ENCODE measurements at places on chromosomes 16 and 17.

- peak; percentile 31 for DNase-seq
These were observed at the start of gene CD79B for GRCh38 chr17:63931981-63932561. TSS of gene CD79B (minus strand) at chr17:63932331. CDS start at chr17:63932261, 70 bp downstream.

DNA sequence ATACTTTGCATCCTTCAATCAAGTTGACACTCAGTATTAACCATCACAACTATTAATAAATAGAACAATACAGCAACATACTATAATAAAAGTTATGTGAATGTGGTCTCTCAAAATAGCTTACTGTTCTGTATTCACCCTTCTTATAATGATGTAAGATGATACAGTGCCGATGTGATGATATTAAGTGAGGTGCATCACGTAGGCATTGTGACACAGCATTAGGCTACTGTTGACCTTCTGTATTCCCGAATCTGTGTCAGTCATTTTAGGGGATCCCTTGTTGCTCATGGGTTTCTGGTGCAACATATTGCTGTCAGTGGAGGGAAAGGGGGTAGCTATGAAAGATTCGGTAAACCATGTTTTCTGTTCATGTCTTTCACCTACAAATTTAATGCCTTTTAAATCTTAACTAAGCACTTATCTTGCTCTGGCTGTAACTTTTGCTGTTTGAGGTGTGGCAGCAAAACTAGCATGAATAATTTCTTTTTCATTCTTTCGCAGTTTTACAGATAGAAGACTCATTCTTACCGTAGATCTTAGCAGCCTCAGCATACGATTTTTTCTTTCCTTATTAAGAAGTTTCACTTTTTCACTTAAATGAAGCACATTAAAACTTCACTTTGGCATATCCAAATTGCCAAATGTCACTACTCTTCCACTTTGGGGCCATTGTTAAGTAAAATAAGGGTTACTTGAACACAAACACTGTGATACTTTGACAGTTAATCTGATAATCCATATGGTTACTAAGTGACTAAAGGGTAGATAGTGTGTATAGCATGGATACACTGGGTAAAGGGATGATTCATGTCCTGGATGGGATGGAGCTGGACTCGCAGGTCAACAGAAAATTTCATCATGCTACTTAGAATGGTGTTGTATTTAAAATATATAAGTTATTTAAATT lies 29.6 kb downstream of the NFAT5 start:
- DNase-seq, result no peak

- DNase-seq, result no peak
These were observed 72.8 kb upstream of the TOB1 start for GRCh38 chr17:50938821-50939541.

DNA sequence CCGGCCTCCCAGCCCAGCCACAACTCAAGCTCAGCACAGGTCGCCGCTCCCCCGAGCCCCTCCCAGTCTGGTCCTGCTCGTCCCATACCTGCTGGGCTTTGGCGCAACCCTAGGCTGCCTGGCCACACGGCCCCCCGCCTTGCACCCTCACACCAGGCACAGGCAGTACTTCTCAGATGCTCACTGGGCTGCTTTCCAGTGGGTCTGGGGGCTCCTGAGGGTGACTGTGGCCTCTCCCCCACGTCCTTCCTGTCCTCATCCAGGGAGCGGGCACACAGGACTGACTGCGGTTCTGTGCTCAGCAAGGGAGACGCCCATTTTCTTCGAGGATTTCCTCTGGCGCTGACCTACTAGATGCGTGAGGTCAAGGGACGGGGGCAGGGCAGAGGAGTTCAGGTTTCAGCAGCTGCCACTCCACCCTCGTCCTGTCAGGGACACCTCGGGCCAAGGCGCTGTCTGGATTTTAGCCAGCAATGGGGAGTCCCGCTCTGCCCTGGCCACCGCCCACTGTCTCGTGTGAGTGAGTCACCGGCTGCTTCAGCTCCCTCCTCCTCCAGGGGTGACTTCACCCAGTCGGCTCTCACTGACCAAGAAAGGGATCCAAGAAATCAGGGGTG lies 115.8 kb downstream of the NPIPB11 start:
- peak; percentile 43 for DNase-seq

GRCh38 chr17:78599419-78599818 lies 22.2 kb upstream of the DNAH17 start:
- no peak for DNase-seq

- DNase-seq, result no peak
These were observed 3.8 kb downstream of the B4GALNT2 start for GRCh38 chr17:49136335-49136734.

DNA sequence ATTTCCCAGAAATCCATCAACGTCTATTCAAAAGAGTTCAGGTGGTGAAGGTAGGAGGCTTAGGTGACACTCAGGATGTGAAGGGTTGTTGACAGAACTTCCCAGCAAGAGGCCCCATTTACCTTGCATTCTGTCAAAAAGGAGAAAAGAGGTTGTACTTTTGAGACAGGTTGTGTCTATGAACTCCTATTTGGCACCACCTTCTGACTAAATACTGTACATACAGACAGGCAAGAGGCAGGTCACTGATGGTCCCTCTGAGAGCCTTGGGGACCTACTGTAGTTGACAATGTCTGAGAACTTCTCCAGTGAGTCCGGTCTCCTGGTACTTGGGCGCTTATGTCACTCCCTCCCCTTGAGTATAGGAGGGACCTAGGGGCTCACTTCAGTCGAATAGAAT lies 479.3 kb upstream of the ZFHX3 start:
- DNase-seq, result no peak

DNA sequence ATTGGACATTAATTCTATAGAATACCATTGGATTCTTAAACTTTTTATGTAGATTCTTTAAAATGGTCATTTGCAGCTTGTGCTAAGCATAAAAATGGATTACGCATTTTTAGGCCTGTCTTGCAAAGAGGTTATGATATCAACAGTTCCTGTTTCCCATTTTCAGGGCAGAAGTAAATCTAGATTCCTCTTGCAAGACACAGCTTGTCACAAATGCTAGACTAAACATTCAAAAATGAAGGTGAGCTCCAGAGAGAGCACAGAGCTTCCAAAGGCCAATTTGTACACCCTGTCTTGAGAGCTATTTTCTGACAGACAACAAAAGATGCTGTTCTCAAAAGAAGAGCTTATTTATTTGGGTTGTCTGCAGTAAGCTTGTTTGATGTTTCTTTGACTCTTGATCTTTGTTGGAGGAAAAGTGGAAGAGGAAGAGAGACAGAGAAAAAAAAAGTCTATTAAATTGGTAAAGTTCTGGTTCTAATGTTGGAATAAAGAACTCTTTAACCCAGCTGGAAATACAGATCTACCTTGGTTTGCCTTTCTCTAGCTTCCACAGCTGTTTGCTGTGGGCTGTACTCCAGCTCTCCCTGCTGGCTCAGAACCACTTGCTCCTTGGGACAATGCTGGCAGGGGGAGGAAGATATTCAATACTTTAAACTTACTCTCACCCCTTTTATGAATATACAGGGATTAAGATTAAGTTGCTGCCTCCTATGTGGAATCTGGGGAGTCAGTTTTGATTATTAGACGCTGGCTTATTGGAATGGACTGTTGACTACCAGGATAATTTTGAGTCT lies 651.8 kb downstream of the CDH11 start:
- no peak for DNase-seq

GRCh38 chr17:57234739-57235092 lies 21.6 kb upstream of the MSI2 start:
- DNase-seq, result no peak

DNA sequence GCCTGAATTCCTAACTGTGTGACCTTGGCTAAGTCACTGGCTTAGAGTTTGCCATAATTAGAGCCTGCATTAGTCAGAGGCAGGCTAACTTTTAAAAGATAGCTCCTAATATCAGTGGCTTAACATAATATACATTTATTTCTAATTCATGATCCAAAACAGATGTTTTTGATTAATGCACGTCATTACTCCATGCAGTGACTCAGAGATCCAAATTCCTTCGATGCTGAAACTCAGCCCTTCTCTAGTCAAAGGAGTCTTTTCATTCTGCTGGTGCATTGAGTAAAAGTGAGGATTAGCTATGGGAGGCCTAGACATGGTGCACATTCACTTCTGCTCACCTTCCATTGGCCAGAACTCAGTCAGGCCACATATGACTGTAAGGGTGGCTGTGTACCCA lies 49.8 kb downstream of the IRX3 start:
- DNase-seq, result no peak

GRCh38 chr17:49822829-49823228 lies 25.0 kb downstream of the TAC4 start:
- DNase-seq, result no peak

- DNase-seq, result no peak
These were observed 47.8 kb downstream of the PDPK1 start for GRCh38 chr16:2585651-2586081.

DNA sequence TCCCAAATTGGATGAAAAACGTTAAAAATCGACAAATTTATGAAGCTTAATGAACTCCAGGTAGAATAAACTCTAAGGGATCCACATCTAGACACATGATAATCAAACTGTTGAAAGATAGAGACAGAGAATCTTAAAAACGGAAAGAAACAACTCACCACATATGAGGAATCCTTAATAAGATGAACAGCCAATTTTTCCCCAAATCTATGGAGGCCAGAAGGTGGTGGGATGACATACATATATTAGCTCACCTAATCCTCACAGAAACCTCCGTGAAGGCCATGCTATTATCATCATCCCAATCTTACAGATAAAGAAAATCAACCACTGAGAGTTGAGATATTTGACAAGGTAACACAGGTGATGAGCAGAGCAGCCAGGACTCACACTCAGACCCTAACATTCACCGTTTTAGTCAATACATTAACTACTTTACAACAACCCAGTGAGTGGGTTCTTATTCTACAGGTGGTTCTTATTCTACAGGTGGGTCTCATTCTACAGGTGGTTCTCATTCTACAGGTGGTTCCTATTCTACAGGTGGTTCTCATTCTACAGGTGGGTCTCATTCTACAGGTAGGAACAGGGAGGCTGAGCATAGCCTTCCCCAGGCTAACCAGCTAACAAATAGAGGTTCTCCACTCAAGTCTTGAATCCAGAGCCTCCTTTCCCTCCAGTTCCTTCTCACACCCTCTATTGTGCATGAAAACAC lies 4.8 kb downstream of the CACNG1 start:
- no peak for DNase-seq

DNA sequence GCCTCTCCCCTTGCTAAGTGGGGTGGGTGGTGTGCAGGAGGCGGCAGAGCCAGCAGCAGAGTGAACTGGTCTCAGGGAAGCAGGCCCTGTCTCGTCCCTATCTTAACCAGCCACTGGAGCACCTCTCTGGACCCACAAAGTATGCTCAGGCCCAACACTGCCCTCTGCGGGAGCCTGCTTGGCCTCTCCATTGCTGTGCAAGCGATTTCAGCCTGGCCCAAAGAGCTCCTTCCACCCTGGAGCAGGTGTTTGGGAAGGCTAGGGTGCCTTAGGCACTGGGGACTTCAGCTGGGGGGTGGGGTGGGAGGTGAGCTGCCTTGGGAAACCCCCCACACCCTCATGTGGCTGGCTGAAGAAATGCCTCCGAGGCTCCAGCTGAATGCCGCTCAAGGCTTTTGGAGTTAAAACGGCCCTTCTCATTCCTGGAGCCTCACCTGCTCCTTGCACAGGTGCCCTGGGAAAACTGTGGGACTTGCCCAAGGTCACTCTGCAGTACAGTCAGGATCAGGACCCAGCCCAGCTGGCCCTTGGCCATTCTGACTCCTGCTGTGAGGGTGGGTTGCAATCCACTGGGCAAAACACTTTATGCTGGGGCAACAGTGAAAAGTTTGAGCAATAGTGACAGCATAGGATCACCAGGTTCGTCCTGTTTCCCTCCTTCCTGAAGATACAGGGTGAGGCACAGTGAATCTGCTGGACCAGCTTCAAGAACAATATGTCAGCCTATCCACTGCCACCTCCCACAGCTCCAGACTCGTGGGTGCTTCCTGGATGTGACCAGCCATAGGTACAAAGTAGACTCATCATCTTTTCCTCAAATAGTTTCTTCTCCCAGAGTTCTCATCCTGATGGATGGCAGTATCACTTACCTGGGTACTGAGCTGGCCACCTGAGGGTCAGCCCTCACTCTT lies 5.9 kb upstream of the UBE2O start:
- no peak for DNase-seq

DNA sequence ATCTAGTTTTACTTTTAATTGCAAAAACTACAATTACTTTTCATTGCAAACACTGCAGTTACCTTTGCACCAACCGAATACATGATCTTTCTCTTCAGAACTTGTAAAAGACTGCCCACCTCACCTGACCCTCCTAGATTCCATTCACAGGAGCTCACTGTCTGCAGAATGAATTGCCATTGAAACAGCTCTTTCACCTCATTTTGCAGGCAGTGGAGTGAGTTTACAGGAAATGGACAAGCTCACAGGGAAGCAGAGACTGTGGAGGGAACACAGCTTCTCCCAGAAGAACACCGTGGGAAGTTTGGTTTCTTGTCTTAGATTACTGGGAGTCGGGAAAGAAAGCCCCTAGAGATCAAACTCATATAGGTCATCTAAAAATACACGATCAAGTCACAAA lies 439.7 kb upstream of the RBFOX1 start:
- DNase-seq, result no peak

DNA sequence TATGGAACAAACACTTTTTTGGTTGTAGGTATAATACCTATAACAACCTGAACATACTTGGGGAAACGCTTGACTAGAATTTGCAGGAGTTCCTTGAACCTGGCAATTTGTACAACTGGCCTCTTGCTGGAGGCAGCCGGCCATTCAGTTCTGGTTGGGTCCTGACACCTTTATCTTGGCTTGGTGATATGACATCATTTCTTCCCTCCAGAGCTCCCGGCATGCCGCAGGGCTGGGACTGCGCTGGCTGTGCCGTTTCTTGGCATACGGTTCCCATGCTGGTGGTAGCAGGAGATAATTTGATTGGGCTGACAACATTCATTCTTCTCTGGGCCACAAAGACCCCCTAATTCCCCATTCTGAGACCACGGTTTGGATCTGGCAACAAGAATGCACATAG lies 87.5 kb downstream of the ASIC2 start:
- no peak for DNase-seq

GRCh38 chr17:17666111-17666714 lies 15.0 kb upstream of the RAI1 start:
- no peak for DNase-seq

- no peak for DNase-seq
These were observed 322.7 kb downstream of the NPIPA8 start for GRCh38 chr16:18013863-18014262.
